Large intestine (tissue), 12 donors: ENCODE measurements at places on chromosomes 4 and X.

DNA sequence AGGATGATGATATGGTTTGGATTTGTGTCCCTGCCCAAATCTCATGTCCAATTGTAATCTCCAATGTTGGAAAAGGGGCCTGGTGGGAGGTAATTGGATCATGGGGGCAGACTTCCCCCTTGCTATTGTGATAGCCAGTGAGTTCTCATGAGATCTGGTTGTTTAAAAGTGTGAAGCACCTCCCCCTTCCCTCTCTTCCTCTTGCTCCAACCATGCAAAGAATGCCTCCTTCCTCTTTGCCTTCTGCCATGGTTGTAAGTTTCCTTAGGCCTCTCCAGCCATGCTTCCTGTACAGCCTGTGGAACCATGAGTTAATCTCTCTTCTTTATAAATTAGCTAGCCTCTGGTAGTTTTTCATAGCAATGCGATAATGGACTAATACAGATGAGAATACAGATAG is 19.7 kb upstream of the ALG13 start:
- no peak for DNase-seq

DNA sequence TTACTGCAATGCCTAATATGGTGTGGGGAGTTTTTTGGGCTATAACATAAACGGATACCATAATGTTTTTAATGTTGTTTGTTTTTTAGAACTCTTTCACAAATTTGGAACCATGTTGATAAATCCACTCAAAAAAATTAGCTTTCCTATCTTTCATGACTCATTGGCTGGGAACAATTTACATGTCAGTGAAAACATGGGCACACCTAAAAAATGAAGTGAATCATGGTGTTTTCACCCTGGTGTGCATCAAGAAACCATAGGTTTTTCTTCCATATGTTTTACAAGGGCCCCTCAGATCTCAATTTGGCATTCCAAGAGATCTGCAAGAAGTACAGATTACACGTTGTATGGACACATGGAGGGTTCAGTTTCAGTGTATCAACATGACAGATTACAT is 207.1 kb downstream of the NWD2 start:
- DNase-seq: no peak

GRCh38 chr4:8761824-8762205 is 109.8 kb downstream of the HMX1 start:
- no peak for DNase-seq

DNA sequence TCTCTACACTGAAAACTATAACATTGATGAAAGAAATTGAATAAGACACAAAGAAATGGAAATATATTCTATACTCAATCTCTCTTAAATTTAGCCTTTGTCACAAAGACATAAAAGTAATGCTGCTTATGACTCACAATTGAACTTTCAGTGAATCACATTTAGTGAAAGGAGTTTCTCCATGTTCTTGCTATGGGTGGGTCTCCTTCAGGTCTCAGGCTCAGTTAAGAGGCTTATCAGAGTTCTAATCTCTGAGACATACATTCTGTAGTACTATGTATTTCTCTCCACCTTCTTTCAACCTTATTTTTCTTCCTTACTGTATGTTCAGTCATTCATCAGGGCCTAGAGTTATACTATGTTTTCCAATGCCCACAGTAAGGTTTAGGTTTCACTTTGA is 220.9 kb downstream of the DTHD1 start:
- no peak for DNase-seq
